Activated T-cell treated with anti-CD3 and anti-CD28 coated beads, Interleukin-2, amount 50 U/mL, for 72 hours (primary cell): ENCODE measurements at places on chromosomes 2 and 18.

GRCh38 chr2:109058191-109058632, 69.2 kb upstream of the EDAR start:
- no peak overlapping the region for H3K4me3 ChIP-seq
- H3K27ac ChIP-seq: no peak overlapping the region
- no peaks in the 10 kb centered on the region for H3K36me3 ChIP-seq
- H3K27me3 ChIP-seq: no peaks in the 10 kb centered on the region

DNA sequence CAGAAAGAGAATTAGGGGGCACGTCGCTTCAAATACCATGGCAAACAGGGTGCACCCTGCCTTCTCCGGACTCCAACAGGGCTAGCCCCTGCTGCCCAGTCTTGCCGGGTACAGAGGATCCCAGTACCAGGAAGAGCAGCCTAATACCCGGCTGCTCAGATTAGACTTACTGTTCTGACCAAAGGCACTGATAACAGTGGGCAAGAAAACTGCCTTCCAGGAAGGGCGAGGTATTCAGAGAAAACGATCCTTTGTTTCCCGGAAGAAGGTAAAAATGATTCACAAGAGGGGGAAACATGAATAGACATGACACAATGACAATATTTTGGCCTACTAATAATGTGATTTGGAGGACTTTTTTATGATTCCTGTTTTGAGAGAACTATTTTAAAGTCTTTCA, 99.9 kb downstream of the SS18 start:
- no peaks in the 10 kb centered on the region for H3K4me1 ChIP-seq
- no peak overlapping the region for H3K27ac ChIP-seq
- no peaks in the 10 kb centered on the region for H3K36me3 ChIP-seq
- no peak for DNase-seq
- H3K4me3 ChIP-seq: no peak overlapping the region

GRCh38 chr18:72378016-72378415, 166.1 kb downstream of the CBLN2 start:
- H3K4me3 ChIP-seq: no peak overlapping the region
- H3K27me3 ChIP-seq: no peaks in the 10 kb centered on the region
- no peak overlapping the region for H3K27ac ChIP-seq
- H3K4me1 ChIP-seq: no peaks in the 10 kb centered on the region
- H3K36me3 ChIP-seq: no peaks in the 10 kb centered on the region
- DNase-seq: no peak

- no peak overlapping the region for H3K4me3 ChIP-seq
- H3K27me3 ChIP-seq: no peaks in the 10 kb centered on the region
- no peaks in the 10 kb centered on the region for H3K4me1 ChIP-seq
- no peak overlapping the region for H3K27ac ChIP-seq
- DNase-seq: no peak
- H3K36me3 ChIP-seq: no peaks in the 10 kb centered on the region
Observed at GRCh38 chr18:37299471-37300304, 265.9 kb downstream of the CELF4 start.

DNA sequence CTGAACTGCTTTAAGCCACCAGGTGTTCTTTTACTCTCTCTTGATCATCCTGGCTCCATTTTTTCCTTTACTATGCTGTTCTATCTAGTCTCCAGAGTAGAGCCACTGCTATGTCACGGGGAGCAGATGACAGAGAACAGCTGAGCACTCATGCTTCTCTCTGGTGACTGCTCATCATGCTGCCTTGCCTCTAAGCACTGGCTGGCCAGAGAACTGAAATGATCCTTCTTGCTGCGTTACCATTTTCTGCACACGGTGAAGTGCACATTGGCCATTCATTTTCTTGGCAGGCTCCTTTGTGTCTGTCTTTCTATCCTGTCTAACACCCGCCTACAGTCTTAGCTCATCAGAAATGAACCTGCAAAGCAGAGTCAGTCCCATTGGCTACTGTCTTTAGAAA, 86.0 kb downstream of the KCTD1 start:
- peaks cover 16% of the 10 kb centered on the region for H3K4me1 ChIP-seq
- DNase-seq: no peak
- H3K27me3 ChIP-seq: no peaks in the 10 kb centered on the region
- no peak overlapping the region for H3K27ac ChIP-seq
- H3K4me3 ChIP-seq: no peak overlapping the region
- H3K36me3 ChIP-seq: no peaks in the 10 kb centered on the region

GRCh38 chr18:64806232-64806631, 657.3 kb upstream of the LINC00305 start:
- H3K27ac ChIP-seq: no peak overlapping the region
- H3K4me3 ChIP-seq: no peak overlapping the region
- no peak for DNase-seq
- no peaks in the 10 kb centered on the region for H3K27me3 ChIP-seq
- no peaks in the 10 kb centered on the region for H3K4me1 ChIP-seq

DNA sequence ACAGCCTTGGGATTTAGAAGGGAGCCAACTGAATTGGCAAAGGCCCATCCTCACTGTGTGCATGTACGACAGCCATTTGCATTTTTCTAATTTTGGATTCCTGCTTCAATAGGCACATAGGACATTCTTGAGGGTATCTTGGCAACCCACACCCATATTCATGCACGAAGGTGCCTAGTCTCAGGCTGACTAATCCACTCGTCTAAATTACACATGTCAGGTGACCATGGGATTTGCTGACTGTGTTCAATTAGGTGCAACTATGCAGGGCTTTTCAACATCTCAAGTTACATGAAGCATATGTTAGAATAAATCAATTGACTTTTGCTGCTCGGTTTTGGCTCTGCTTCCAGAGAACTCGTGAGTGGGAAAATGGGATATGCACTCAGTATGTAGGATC, 249.7 kb downstream of the SP3 start:
- no peak overlapping the region for H3K4me3 ChIP-seq
- no peaks in the 10 kb centered on the region for H3K4me1 ChIP-seq
- peaks cover 26% of the 10 kb centered on the region for H3K27me3 ChIP-seq
- no peak overlapping the region for H3K27ac ChIP-seq
- DNase-seq: no peak

- no peak overlapping the region for H3K4me3 ChIP-seq
- no peak overlapping the region for H3K27ac ChIP-seq
- no peak for DNase-seq
- H3K36me3 ChIP-seq: peaks cover 7% of the 10 kb centered on the region
- peaks cover 32% of the 10 kb centered on the region for H3K4me1 ChIP-seq
- no peaks in the 10 kb centered on the region for H3K27me3 ChIP-seq
Observed at GRCh38 chr2:54049365-54049764, 66.0 kb upstream of the ACYP2 start.

DNA sequence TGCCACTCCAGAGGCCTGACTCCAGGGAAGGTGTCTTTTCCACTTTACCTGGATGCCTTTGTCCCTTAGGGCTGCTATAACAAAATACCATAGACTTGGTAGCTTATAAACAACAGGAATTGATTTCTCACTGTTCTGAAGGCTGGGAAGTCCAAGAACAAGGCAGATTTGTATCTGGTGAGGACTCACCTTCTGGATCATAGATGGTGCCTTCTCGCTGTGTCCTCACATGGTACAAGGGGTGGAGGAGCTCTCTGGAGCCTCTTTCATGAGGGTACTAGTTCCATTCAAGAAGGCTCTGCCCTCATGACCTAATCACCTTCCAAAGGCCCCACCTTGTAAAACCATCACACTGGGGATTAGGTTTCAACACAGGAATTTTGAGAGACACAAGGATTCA, 52.1 kb downstream of the SLC4A3 start:
- no peak overlapping the region for H3K27ac ChIP-seq
- H3K4me1 ChIP-seq: peaks cover 6% of the 10 kb centered on the region
- no peak overlapping the region for H3K4me3 ChIP-seq
- DNase-seq: no peak
- peaks cover 3% of the 10 kb centered on the region for H3K36me3 ChIP-seq
- H3K27me3 ChIP-seq: peaks cover 16% of the 10 kb centered on the region

DNA sequence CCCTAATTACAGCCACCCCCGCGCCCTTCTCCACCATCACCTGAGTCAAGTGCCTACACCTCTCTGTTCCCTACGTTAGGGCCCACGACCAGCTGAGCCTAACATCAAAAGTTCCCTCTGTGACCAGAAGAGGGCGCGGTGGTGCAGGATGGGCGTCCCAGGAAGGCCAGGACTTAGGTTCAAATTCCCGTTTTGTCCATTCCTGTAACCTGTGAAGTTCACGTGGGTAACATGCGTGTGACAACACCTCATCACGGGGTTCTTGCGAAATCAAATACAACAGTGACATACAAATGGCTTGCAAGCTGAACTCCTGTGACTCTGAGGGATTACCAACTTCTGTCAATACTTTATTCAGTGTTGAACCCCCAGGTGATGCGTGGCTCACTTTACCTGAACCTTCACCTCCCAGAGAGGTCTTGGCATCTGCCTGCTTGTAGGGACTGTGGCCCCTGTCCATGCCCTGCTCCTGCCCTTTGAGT, 207.9 kb downstream of the ARL4C start:
- DNase-seq: peak; percentile 73
- peaks cover 76% of the 10 kb centered on the region for H3K4me1 ChIP-seq
- H3K27me3 ChIP-seq: no peaks in the 10 kb centered on the region
- H3K27ac ChIP-seq: no peak overlapping the region

DNA sequence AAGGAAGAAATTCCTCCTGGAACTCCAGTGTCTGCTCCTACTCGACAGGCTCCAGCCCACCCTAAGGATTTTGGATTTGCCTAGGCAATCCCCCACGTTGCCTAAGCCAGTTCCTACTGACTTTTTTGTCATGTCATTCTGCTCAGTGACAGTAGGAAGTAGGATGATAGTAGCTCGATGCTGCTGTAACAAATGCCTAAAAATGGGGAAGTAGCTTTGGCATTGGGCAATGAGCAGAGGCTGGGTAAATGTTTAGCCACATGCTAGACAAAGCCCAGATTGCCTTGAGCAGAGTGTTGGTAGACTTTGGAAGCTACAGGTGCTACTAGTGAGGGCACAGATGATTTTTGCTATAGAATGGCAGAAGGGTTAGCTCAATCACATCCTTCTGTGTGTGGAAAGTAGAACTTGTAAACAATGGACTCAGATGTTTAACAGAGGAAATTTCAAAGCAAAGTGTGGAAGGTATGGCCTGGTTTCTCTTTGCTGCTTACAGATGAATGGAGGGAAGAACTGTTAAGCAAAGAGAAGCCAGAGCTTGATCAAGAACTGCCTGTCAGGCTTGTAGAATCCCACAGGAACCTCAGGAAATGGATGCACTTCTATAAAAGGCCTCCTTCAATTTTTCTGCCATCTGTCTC, 154.8 kb downstream of the RNF144A start:
- no peak overlapping the region for H3K4me3 ChIP-seq
- no peak for DNase-seq
- H3K27me3 ChIP-seq: no peaks in the 10 kb centered on the region

- no peaks in the 10 kb centered on the region for H3K4me1 ChIP-seq
- H3K36me3 ChIP-seq: no peaks in the 10 kb centered on the region
- H3K4me3 ChIP-seq: no peak overlapping the region
- H3K27me3 ChIP-seq: peaks cover 8% of the 10 kb centered on the region
- no peak overlapping the region for H3K27ac ChIP-seq
Observed at GRCh38 chr2:20939931-20940795, 103.7 kb downstream of the APOB start.

GRCh38 chr2:96344011-96344410, 8.4 kb downstream of the NCAPH start:
- peaks cover 75% of the 10 kb centered on the region for H3K36me3 ChIP-seq
- peak; percentile 43 for DNase-seq
- no peaks in the 10 kb centered on the region for H3K27me3 ChIP-seq
- H3K4me1 ChIP-seq: peaks cover 60% of the 10 kb centered on the region
- H3K27ac ChIP-seq: peak overlapping the region; percentile 88
- peak overlapping the region; percentile 96 for H3K4me3 ChIP-seq

DNA sequence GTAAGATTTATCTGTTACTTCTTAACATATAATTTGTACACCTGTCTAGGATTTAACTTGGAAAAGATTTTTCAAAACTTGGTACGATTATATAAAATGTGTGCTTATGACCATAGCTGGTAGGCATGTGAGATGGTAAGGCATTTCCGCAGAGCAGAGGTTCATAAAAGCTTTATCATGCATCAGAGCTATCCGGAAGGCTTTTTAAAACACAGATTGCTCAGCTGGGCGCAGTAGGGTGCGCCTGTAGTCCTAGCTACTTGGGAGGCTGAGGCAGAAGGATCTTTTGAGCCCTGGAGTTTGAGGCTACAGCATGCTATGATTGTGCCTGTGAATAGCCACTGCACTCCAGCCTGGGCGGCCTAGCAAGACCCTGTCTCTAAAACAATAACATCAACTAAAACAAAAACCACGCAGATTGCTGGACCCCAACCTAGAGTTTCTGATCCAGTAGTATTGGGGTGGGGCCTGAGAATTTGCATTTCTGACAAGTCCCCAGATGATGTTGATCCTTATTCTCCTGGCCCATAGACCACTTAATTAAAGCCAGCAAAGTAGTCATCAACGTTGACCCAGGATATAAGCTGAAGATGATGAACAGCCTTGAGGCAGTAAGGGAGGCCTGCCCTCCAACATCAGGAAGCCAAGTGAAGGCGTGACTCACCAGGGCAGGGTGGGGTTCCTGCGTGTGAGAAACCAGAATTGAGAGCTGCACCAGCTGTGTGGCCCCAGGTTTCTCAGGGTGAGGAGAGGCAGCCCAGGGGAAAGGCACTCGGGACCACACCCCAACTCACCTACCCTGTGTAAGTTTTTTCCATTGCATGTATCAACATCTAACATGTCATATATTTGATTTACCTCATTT, 21.6 kb upstream of the SLC20A1 start:
- no peaks in the 10 kb centered on the region for H3K27me3 ChIP-seq
- H3K4me3 ChIP-seq: no peak overlapping the region
- peak overlapping the region; percentile 2 for H3K27ac ChIP-seq
- DNase-seq: peak; percentile 77
- no peaks in the 10 kb centered on the region for H3K36me3 ChIP-seq
- peaks cover 43% of the 10 kb centered on the region for H3K4me1 ChIP-seq

DNA sequence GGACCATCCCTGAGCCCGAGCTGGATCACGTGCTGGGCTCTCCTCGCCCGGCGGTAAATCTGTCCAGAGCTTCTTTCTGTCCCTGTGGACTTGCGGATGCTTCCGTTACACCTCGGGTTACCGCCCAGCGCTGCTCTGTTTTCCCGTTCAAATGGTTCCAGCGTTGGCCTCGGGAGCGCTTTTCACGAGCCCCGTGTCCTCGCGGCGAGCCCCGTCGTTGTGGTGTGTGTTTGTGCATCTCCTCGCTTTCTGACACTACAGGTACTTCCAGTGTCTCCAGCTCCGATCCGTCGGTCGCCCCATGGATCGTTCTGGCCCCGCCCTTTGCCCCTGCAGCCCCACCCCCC, 77.4 kb downstream of the RTP5 start:
- no peaks in the 10 kb centered on the region for H3K36me3 ChIP-seq
- no peak for DNase-seq
- H3K4me1 ChIP-seq: no peaks in the 10 kb centered on the region
- no peak overlapping the region for H3K27ac ChIP-seq
- no peak overlapping the region for H3K4me3 ChIP-seq

- no peak overlapping the region for H3K27ac ChIP-seq
- DNase-seq: no peak
- H3K4me1 ChIP-seq: peaks cover 11% of the 10 kb centered on the region
- no peak overlapping the region for H3K4me3 ChIP-seq
Observed at GRCh38 chr2:33336036-33336625, 140.3 kb upstream of the RASGRP3 start.

DNA sequence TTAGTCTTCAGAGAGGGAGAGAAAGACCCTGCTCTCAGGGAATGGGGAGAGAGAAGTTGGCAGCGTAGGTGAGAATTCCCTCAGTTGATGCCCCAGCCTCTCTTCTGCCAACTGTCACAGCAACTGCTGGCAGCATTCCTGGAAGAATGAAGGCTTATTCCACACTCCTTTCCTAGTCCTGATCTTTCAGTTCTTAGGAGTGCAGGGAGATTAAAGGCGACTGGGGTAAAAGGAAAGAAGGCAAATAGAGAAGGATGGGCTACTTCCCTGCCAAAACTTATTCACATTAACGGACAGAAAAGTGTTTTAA, 65.9 kb upstream of the ACAA2 start:
- no peak overlapping the region for H3K4me3 ChIP-seq
- no peaks in the 10 kb centered on the region for H3K36me3 ChIP-seq
- no peak for DNase-seq
